ENCODE measurements at places on chromosomes 7 and 10.

- peak; percentile 41 for DNase-seq
Observed at GRCh38 chr7:106022193-106022821, 59.2 kb downstream of the CDHR3 start.

DNA sequence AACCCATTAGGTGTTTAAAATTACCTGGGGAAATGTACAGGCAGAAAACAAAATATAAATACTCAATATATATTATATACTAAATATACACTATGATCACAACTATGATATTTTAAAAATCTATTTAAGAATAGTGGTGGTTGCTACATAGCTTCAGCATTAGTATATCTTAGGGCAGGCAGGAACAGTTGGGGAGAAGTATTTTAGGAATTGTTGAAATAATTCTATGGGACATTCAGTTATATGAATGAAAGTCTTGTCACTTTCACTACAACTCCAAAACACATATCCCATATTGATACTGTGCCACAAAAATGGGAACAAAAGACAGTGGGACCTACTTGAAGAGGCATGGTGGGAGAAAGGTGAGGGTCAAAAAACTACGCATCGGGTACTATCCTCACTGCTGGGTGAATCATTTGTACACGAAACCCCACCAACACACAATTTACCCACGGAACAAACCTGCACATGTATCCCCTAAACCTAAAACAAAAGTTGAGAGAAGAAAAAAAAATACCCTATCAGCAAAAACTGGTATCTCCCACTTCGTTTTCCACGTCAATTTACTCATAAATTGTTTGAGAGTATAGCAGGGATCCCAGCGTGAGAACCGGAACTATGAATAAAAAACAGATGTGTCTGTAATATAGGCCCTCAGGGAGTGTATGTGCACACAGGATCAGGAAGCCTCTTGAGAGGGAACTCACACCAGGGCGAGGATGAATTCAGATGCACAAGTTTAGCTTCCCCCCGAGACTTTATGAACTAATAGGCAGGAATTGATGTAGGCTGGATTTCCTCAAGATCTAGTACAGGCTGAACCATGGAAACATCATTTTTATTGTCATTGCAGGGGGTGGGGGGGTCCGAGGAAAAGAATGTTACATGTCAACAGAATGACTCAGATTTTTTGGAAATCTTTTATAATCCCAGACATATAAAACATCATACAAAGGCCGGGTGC is 16.2 kb downstream of the SLC16A12 start:
- DNase-seq = no peak

- DNase-seq = no peak
Observed at GRCh38 chr7:23474829-23475575, 4.7 kb upstream of the IGF2BP3 start.

GRCh38 chr10:6635784-6636183 is 55.7 kb upstream of the PRKCQ start:
- no peak for DNase-seq
